Bronchus fibroblast of lung (primary cell): ENCODE measurements at places on chromosomes 6 and 20. TPM values are rescaled to one million over a fixed set of nuclear protein-coding genes. Genes with fewer than 3 reads are reported as not detected.

The DUSP15 gene
- 0.30 TPM in 1 of 2 replicates, not detected in the other for total RNA-seq

The PHACTR3 gene
- not detected in 2 replicates for total RNA-seq

The ATP6V1G2 gene
- 1.2 and 2.7 TPM in 2 replicates for total RNA-seq

The TSHZ2 gene
- under 0.01 and 0.17 TPM in 2 replicates for total RNA-seq

The SLC22A16 gene
- total RNA-seq: 0.15 and 0.17 TPM in 2 replicates

The CD93 gene
- not detected in 2 replicates for total RNA-seq

The CST1 gene
- not detected in 2 replicates for total RNA-seq

The COX4I2 gene
- not detected in 2 replicates for total RNA-seq

The CNR1 gene
- under 0.01 and 0.45 TPM in 2 replicates for total RNA-seq

The ENPP5 gene
- total RNA-seq: 0.30 and 1.0 TPM in 2 replicates

The RING1 gene
- total RNA-seq: 12.9 and 13.2 TPM in 2 replicates

The ARG1 gene
- not detected in 2 replicates for total RNA-seq

The REM1 gene
- total RNA-seq: not detected in 2 replicates

The OPRM1 gene
- not detected in 2 replicates for total RNA-seq

The OXT gene
- not detected in 2 replicates for total RNA-seq
